ENCODE measurements at places on chromosomes 12 and 14.

DNA sequence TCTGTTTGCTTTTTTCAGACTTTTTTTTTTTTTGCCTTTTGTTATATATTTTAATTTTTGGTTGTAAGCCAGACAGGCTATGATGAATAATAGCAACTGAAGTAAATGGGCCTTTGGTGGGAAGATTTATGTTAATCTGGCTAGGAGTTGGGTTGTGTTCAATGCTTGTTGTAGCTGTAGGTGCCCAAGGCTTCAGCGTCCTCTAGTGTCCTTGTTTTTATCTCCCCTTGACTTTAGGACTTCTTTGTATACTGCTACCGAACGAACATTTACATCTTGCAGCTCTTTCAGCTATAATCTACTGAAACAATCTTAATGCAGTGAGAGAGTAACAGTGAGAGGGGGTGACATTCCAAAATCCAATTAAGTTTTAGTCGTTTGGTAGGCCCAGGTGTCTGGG lies 848.4 kb upstream of the FBXO33 start:
- no peak for DNase-seq

- no peak for DNase-seq
These were observed 20.2 kb downstream of the ATP2A2 start for GRCh38 chr12:110301065-110301806.

DNA sequence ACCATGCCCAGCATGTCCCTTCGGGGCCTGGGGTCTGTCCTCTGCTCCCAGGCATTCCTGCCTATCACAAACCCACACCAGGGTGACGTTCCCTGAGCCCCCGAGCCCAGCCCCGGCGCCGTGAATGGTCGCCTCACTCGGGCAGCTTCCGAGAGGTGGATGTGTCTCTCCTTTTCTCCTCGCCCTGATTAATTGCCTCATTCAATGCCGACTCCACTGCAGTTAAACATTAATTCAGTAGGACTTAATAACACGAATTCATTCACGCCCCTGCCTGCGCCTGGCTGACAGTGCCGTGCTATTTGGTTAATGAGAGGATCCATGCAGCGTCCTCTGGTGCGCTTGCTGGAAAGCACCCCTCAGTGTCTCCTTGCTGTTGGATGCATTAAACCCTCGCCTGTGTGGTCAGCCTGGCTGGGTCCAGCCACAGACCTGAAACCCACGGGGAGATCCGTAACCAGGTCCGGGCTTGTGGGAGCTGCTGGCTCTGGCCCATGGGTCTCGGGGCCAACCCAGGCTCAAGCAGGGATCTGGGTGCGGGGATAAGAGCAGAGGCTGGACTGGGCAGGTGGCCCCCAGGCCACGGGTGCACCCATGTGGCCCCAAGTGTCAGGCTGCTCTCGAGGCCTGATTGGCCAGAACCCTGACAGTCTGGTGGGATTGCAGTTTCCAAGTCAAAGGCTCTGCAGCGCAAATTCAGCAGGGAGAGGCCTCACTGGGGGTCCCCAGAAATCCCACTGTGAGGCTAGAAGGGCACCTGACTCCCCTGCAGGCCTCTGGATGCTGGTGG lies 55.4 kb downstream of the FBRSL1 start:
- no peak for DNase-seq

GRCh38 chr12:80925237-80925636 lies 12.5 kb downstream of the LIN7A start:
- DNase-seq: no peak

GRCh38 chr12:51832354-51833107 lies 16.0 kb downstream of the FIGNL2 start:
- DNase-seq: no peak

GRCh38 chr12:124499898-124500244 lies 67.5 kb downstream of the NCOR2 start:
- DNase-seq: no peak

DNA sequence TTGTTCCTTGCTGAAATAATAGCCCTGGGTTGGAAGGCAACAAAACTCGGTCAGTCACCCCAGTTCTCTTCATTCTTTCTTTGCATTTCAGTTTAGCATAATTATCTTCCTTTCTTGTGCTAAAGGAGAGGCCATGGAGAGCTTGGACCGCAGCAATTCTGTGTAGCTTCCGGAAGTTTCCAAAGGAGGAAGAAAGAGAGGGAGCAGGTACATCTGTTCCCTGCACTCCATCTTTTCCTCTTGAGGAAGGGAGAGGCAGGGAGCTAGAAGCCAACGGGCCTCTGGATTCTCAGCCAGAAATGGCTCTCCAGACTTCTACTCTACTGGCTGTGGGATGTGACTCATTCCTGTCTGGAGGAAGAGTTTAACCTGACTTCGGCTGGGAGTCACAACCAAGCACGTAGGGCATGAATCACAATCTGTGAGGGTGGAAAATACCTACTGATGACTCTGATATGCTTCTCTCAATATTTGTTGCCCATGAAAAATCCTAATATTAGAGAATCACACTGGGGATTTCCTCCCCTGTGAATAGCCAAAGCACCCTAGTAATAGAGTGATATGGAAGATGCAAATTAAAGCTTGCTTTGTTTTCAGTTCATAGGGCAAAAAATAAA lies 17.0 kb downstream of the ANO6 start:
- peak; percentile 92 for DNase-seq

- no peak for DNase-seq
These were observed 231.3 kb downstream of the ZFP36L1 start for GRCh38 chr14:68561531-68562007.

DNA sequence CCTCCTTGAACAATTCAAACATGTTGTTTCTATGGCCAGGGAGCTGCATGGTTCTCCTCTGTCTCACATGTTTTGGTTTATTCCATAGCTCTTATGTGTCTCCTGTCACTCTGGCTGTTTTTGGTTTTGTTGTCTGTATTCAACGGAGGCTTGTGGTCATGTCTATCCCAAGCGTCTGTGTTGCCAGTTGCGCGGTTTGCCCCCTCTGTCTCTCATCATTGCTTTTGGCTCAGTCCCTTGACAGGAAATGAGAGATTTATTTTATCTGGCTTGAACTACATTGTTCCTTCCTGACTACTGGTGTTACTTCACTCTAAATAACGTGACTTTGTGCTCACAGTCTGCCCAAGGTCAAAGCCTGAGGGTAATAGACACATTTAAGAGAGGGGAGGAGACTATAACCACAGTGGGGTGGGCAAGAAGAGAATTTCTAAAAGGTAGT lies 96.4 kb upstream of the SOX5 start:
- DNase-seq: peak; percentile 92

DNA sequence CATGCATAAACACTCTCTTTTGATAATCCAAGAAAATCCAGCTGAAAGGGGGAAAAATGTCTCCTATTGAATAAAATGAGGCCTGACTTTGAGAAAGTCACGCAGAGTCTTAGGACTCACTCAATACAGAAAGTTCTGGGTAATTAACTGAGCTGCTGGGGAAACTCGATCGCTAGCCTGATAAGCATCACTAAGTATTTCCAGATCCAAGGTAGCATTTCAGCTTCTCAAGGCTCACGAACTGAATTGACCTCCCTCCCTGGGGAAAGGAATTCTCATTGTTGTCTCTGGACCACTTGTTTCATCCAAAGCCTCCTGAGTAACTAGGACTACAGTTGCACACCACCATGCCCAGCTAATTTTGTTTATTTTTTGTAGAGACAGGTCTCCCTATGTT lies 13.8 kb upstream of the ANAPC5 start:
- DNase-seq: no peak

DNA sequence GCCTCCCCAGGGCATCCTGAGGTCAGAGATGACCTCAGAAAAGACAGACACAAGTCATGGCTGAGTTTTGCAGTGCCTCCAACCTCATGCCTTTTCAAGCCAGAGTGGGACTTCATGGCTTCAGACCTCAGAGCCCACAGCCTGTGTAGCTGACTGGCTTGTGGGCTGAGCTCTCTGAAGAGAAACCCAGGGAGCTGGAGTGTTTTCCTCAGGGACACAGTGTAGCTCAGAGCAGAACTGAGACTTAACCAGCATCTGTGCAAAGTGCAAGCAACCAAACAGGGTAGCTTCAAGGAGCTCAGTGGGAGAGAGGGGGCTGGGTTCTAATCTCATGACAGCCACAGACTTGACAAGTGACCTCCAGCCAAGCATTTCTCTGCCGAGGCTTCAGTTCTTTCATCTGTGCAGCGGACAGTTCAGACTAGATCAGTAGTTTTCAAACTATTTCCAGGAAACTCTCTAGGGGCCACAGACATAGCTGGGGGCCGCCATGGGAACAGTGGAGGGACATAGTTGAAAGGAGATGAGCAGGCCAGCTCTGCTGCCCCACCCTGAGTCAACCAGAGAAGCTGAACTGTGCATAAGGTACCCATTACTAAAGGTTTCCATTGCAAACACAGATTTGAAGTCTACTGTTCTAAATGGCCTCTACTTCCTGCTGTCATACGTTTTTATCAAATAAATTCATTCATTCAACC lies 80.0 kb downstream of the LGMN start:
- no peak for DNase-seq

DNA sequence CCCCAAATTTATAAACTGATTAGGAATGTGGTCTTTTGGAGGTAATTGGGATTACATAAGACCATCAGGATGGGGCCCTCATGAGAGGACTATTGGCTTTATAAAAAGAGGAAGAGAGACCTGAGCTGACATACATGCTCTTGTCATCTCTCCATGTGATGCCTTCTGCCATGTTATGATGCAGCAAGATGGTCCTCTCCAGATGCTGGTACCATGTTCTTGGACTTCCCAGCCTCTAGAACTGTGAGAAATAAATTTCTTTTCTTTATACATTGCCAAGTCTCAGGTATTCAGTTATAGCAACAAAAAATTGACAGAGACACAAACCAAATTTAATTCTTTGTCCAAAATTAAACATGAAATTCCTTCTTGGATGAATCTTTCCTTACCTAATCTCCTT lies 92.9 kb downstream of the EFCAB11 start:
- no peak for DNase-seq

- peak; percentile 94 for DNase-seq
These were observed 6.5 kb downstream of the LAG3 start for GRCh38 chr12:6778574-6779550.

DNA sequence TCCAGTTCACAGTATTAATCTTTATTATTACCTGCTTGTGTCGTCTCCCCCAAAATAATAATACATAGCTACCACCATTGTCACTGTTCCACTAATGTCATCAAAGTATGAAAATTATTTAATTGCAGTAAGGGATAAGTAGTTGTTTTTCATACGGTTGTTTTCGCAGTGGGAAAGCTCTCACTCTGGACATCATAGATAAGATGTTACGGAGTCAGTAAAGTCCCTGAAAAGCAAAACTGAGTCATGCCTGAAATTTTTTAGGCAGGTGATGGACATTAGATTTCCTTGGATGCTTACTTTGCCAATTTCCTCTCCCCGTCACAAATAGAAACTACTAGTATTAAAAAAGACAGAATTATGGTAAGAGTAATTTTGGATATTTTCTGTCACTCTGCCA lies 13.2 kb downstream of the PNP start:
- DNase-seq: no peak

DNA sequence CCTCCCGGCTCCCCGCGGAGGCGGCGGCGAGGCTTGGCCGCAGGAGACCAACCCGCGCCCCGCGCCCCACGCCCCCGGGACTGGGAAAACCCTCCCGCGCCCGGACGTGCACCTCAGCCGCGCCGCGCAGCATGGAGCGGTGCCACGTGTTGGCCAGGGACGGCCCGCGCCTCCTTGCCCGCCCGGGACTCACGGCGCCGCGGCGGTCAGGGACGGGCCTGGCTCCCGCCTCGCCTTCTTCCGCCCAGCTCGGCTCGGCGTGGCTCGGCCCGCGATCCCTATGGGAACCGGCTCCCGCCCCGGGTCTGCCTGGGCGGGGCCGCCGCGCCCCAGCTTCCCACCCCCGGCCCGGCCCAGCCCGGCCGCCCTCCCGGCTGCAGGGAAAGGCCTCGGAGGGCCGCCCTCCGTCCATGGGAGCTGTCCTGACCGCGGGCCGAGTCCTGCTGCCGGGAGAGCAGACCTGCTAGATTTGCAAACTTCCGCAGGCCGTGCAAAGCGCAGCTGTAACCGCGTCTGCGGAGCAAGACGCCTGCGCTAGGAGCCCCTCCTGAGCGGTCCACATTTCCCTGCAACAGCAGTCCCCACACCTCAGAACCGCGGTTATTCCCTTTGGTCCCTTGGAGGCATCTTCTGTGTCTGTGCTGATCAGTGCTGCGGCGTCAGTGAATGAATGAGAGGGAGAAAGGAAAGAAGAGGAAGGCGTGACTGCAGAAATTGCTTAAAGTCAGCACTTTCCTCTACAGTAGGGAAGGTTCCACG lies at the start of gene CDKL1:
CDKL1 (minus strand) TSS at position 251 of the 759 bp plus-strand sequence. CDS start 1,013 bp downstream, outside the sequence.
- peak; percentile 80 for DNase-seq

- DNase-seq: peak; percentile 92
These were observed 5.9 kb upstream of the RNU7-1 start for GRCh38 chr12:6937481-6938352.

- DNase-seq: no peak
These were observed 14.5 kb upstream of the PSMD9 start for GRCh38 chr12:121874071-121874470.

DNA sequence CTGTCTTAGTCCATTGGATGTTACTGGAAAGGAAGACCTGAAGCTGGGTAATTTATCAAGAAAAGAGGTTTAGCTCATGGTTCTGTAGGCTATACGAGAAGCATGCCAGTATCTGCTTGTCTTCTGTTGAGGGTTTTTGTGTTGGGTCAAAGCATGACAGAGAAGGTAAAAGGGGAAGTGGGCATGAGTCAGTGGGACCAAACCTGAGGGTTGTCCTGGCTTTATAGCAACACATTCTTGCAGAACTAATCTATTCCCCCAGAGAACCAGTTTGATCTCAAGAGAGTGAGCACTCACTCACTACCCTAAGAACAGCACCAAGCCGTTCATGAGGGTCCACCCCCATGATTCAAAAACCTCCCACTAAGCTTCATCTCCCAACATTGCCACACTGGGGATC lies 19.0 kb upstream of the KRAS start:
- no peak for DNase-seq

- DNase-seq: no peak
These were observed 641 bp downstream of the LRRC43 start for GRCh38 chr12:122183588-122183940.

- no peak for DNase-seq
These were observed 67.4 kb downstream of the PHLDA1 start for GRCh38 chr12:75964150-75964549.

DNA sequence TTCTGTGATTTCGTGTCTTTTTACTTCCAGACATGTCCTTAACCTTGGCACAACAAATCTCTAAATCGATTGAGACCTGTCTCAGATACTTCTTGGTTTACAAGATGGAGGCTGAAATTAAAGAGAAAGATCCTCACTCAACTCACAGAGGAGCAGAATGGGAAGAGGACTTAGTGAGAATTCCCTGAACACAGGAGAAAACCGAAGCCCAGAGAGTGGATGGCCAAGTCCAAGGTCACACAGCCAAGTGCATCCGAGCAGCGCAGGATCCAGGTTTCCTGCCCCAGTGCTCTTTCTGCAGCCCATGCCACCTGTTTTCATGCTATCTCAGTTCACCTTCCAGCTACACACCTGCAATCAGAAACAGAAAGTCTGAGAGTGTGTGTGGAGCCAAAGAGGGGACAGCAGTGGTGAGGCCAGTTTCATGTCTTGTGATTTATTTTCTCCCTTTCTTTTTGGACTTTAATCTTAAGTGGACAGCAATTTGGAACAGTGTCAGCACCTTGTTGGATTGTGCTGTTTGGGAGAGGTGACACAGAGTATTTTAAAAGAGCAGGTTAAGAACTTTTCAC lies 22.9 kb upstream of the TCL1B start:
- no peak for DNase-seq

All from fibroblast of lung (primary cell).